ENCODE measurements at places on chromosomes 4 and X.

GRCh38 chr4:7461230-7461629 lies 26.5 kb upstream of the PSAPL1 start:
- DNase-seq = no peak

- DNase-seq = no peak
Observed at GRCh38 chrX:139203651-139204570, 326.6 kb upstream of the F9 start.

DNA sequence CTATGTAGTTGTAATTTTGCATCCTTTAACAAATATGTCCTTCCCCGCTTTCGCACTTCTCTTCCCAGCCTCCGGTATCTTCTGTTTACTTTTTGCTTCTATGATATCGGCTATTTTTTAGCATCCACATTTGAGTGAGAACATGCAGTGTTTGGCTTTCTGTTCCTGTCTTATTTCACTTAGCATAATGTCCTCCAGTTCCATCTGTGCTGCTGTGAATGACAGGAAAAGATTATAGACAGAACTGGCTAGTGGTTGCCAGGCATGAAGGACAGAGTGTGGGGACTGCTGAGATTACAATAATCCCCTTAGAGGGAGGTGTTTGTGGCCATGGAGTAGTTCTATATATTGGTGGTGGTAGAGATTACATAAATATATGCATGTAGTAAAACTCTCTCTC lies 588.6 kb downstream of the NLGN4X start:
- DNase-seq = no peak

- DNase-seq = no peak
Observed at GRCh38 chr4:70688795-70689231, 481 bp downstream of the UTP3 start.

GRCh38 chr4:8427761-8428287 lies 12.7 kb downstream of the ACOX3 start:
- no peak for DNase-seq

DNA sequence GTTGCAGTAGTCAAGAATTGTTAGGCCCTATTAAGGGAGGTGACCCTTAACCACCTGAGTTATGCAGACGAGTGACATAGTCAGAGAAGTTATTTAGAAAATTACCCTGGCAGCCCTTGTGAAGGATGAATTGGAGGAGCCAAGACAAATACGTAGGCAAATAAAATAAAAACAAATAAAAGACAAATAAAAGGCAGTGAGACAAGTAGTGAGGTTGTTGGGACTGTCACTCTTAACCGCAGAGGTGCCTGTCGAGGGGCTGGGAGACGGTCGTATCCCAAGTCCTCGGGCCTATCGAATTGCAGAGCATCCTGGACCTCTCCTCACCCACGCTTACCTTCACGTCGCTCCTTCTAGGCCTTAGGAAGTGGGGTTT lies 58.0 kb upstream of the ZC4H2 start:
- DNase-seq = peak; percentile 2

GRCh38 chr4:105605493-105605892 lies 53.1 kb downstream of the ARHGEF38 start:
- peak; percentile 59 for DNase-seq

- peak; percentile 8 for DNase-seq
Observed at GRCh38 chr4:153273751-153274150, 69.5 kb downstream of the TRIM2 start.

GRCh38 chr4:91147067-91147466 lies 1019.9 kb downstream of the CCSER1 start:
- DNase-seq = no peak

DNA sequence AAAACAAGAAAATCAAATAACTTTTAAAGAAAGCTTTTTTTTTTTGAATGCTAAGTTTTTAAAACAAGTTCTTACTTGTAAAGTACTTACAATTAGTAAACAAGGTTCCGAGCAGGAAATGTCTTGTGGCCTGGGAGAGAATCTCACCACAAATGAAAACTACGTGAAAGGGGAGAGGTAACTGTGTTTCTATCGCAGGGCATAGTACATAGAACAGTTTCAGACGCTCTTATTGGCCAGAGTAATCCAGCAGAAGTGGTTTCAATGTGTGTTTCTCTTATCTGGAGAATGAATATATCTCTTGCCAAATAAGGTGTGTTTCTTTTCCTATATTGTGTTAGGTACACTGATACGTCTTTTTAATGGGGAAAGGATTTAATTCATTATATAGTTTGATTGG lies at the start of gene PLAC8:
Gene PLAC8, minus strand, starts transcription at position 154 of the 400 bp plus-strand sequence. CDS start 6,808 bp downstream, outside the sequence.
- DNase-seq = no peak

Data from kidney glomerular epithelial cell (primary cell).